ENCODE measurements at places on chromosomes 1 and 21.

GRCh38 chr1:1120866-1121591 is 5.1 kb upstream of the C1orf159 start:
- DNase-seq = no peak

- no peak for DNase-seq
Measured at GRCh38 chr1:162292422-162292849, 84.2 kb downstream of the SPATA46 start.

DNA sequence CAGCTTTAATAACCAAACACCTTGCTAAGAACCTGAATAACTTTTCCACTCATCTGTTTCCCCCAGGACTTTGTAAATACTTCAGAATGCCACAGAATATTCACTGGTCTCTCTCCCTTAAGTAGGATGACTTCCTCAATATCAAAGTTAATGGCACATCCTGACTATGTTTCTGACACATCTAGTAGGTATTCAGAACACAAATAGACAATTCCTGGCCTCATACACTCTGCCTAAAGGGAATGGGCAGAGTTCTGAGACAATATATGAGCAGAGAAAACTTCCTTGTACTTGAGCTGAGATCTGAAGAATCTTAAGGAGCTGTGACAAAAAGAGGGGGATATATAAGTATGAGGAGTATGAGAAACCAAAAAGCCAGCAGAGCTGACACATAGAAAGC is 34.8 kb downstream of the ANKRD13C start:
- no peak for DNase-seq

- DNase-seq = no peak
Measured at GRCh38 chr1:26782521-26783212, 5.1 kb upstream of the PIGV start.

DNA sequence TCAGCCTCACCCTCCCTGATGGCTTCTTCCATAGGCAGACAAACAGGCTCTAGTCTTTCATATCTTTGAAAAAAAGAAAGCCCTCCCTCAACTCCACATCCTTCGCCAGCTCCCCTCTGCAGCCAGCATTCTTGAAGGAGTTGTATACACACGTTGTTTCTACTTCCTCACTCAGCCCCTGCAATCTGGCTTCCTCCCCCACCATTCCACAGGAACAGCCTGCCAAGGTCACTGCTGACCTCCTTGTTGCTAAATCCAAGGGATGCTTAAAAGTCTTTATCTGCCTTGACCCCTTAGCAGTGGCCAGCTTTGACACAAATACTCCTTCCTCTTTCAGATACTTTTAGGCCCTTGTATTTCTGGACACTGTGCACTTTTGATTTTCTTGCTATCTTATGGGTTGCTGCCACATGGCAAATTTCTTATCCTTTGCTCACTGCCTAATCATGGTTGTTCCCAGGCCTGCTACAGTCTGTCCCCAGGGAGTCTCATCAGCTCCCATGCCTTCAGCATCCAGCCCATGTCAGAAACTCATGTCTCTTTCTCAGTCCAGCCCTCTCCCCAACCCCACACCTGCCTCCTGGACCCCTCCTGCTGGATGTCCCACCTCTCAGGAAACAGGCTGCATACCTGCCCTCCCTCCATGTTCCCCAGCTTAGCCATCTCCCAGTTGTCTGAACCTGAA is 8.3 kb downstream of the FAM229A start:
- DNase-seq = peak; percentile 96

DNA sequence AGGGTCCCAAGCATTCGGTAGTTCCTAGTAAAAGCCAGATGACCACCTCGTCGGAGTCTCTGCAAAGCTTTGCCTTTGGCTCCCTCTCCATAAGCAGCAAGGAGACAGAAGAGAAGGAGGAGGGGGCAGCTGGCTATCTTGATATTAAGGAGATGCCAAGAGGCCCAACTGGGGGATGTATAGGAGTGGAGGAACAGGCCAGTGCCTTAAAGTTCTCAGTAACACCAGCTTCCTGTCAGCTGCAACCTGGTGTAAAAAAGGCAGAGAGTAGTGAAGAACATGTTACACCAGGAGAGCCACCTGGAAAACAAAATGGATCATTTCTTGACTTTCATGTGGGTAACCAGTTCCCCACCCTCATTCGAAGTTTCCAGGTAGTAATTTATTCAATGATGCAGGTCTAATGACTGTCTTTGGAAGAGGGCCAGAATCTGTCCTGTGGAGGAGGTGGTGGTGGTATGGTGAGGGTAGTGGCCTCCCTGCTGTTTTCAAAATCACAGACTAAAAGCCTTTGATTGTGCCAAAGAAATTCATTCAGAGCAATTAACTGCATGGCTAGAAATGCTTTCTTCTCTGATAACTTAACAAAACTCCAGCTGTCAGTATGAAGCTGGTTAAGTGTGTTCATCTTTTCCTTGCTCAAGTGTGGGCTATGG is 27.3 kb downstream of the TMEM200B start:
- DNase-seq = no peak

DNA sequence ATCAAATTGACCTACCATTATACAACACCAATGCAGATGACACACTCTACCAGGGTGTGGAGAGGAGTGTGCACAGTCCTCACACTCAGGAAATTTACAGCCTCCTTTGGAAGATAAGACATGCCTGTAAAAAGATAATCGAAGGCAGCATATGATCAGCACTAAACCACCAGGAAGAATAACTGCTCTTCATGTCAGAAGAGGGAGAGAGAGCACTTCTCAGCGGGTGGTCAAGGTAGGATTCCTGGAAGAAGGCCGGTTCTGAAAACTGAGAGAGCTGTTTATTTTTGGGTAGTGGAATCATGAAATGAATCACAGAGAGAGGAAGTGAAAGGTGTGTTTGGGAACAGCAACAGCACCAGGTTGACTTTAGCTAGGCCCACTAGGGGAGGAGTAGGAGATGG is 14.0 kb upstream of the ZNF697 start:
- DNase-seq = no peak

GRCh38 chr1:209854196-209854595 is 26.4 kb downstream of the UTP25 start:
- DNase-seq = no peak

DNA sequence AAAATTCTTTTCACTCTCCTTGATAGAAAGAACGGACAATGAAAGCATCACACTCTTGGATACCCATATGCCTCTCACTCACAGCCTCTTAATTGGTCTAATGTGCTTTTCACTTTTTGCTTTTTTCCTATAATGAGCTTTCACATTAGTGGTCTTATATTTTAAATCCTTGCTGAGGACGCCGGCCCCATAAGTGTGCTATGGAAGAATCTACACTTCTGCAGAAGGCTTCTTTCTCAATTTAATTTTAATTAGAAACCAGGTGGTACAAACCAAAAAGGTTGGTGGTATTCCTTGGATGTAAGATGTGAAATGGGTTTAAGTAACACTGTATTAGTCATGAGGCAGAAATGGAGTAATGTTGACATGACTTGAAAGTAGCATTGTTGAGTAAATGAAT is 190.6 kb upstream of the NFIA start:
- no peak for DNase-seq

- DNase-seq = peak; percentile 74
Measured at GRCh38 chr1:234978397-234979295, 150.0 kb downstream of the TOMM20 start.

- no peak for DNase-seq
Measured at GRCh38 chr1:155121249-155121648, 6.4 kb upstream of the EFNA1 start.

GRCh38 chr21:26469789-26470188 is 103.3 kb downstream of the CYYR1 start:
- peak; percentile 41 for DNase-seq

- no peak for DNase-seq
Measured at GRCh38 chr1:230501849-230502248, 75.7 kb upstream of the PGBD5 start.

DNA sequence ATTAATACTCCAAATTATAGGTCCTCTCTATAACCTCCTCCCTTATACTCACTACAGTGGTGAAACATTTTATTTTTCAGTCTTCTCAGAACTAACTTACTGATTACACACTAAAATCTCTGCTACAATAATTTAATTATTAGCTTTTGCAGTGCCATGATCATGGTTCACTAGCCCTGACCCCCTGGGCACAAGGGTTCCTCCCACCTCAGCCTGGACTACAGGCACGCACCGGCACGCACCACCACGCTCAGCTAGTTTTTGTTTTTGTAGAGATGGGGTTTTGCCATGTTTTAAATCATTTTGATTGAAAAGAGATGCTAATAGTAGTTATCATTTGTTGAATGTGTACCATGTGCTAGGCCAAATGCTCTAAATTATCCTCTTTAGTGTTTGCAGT is 6.3 kb downstream of the PATJ start:
- DNase-seq = no peak

- no peak for DNase-seq
Measured at GRCh38 chr21:32445101-32445500, 32.6 kb downstream of the EVA1C start.

DNA sequence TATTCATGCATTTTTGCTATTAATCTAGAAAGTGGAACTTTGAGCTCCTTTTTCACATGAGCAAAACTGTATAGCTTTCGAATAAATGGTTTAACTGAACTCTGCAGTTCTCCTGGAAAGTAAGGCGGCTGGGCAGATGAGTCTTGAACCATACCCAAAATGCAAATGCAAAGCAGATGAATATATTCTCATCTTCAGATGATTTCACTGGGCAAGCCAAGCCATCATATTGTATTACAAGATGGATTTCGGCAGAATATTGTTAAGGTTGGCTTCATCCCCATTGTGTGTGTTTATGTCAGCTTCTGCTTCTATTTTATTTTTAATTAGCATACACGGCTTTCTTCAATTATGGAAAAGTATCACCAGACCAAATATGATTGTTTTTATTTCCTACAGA is 209.6 kb downstream of the GREM2 start:
- no peak for DNase-seq

DNA sequence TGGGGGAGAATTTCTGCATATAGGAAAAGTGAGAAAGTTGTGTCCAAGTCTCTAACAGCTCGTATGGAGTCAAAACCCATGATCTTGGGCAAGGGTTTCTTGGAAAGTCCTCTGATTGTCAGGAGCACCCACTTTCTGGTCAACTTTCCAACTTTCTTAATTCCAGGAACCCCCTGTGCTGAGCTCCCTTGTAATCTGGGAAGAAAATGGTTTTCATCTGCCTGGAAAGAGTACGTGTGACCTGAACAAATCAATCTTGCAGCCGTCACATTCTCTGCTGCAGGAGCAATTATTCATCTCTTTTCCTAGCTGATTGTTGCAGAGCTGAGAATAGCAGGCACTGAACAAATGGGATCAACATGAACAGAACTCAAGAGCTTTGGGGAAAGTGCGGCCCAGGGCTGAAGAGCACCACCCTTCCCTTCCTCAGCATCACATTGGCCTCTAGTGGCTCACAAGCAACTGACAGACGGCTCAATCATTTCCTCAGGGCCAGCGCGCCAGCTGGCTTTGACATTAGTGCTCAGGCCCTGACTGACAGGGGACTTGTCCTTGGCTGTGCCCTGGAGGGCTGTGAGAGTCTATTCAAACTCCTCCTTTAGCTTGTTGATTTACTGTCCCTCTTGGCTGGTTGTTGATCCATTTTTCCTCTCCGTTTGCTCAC is 295.2 kb downstream of the HLX start:
- DNase-seq = peak; percentile 16

DNA sequence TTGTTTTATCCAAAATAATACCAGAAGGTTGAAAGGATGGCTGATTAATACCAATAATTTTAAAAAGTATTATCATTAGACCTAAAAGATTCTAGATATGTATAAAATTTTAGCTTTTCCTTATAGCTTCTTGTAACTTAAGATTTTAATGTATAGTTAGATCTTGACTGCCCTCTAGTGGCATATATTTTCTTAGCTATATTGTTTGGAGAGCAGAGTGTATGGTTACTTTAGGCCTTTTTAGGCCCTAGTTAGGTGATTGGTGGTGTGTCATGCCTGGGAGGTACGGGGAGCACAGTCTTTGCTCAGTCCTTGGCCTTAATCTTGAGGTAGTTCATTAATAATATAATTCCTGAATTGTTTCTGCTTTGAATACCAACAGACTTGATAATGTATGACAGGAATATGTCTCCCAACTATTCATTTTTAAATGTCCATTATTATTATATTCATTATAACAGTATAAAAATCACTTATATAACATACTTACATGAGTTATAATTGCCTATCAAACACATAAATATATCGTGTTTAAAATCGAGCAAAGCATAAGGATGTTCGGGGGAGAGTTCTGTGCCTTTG is 328.4 kb downstream of the ZP4 start:
- DNase-seq = no peak

- no peak for DNase-seq
Measured at GRCh38 chr1:185419718-185420117, 102.7 kb upstream of the IVNS1ABP start.

- no peak for DNase-seq
Measured at GRCh38 chr1:233796146-233796783, 108.2 kb upstream of the SLC35F3 start.

DNA sequence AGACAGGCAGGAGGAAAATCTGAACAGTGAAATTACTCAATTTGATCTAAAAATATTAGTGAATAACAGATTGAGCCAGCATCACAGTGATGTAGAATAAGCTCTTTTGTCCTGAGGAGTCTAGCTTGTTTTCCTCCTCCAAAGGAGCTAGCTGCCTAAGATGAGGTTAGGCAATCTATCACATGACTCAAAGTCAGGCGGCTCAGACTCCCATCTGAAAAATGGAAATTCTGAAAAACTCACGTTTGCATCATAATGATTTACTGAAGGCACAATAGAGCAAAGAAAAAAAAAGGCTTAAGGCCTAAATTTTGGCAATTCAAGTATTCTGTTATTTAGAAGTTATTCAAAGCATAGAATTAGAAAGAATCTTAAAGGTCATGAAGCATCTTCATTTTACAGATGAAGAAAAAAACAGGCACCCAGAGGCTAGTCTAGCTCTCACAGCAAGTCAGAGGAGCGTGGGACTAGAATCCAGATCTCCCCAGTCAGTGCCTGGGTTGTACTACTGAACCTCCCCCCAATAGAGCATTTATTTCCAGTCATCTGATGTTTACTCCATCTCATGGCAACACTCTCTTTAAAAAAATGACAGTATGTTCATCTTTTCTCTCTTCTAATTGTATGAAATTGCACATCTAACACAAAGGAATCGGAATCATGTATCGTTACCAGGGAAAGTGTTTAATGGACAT is 62.5 kb upstream of the ATF3 start:
- no peak for DNase-seq

DNA sequence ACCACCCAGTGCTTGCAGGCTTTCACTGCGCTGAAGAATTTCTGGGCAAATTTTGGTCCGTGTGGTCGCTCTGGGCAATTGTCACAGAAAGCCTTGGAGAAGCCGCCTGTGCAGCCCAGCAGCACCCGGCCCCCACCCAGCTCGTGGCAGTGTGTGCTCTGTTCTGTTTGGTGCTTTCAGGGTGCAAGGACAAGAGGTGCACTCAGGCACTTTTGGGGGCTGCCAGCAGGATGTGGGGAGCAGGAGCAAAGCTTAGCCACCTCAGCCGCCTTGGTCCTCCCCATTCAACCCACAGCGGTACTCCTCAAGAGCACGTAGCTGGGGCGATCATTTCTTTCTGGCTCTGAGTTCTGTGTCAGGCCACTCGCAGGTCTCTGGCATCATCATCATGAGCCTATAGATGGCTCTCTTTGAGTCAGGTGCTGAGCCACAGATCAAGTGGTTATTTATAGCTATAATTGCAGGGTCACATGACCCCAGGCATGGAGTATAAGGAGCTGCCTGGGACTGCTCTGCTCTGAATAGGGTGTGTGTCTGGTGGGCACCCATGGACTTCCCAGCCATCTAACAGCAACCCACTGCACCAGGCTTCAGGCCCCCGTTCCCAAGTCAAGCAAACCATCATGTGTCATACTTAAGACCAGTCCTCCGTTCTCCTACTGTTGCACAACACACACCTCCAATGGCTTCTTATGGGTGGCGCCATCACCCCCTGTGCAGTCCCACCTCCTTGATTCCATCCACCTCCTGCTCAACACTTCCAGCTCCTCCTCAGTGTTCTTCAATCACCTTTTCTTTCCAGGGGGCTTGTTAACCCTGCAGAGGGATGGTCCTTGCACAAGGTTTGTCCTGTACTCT is 18.1 kb upstream of the TENT5C start:
- no peak for DNase-seq

Data from testis (tissue), 5 donors.